ENCODE measurements at places on chromosomes 3 and 15.

DNA sequence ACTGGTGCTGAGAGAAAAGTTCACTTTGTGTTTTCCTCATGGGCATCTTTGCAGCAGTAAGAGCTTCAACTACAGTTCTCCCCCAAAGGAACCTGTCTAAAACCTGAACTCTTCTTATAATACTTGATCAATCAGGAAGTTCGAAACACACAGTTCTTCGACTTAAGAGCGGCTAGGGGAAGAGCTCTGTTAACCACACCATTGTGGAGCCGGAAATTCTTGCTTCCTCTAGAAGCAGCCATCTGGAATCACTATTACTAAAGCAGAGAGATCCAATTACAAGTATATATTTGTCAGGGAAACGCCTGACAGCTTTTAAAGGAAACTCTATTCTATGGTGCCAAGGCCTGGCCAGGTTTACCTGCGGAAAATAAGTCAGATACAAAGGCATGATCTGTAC, 337.3 kb upstream of the CBLB start:
- DNase-seq = peak; percentile 68

- DNase-seq = no peak
These were observed 8.0 kb downstream of the TRAK1 start for GRCh38 chr3:42099020-42099765.

DNA sequence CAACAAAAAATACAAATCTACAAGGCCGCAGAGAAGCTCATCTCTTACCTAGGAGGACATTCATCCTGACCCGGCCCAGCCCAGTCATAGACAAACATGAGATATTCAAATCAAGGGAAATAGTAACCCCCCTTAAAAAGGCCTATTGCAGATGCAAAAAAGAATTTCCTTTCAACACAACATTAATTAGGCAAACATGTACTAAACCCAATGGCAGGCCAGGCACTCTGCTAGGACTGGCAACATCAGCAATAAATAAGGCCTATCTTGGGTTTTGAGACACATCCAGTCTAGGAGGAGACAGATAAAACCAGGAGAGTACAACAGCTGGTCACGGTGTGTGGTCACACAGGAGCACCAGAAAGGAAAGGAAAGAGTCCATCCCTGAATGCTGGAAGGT, 61.4 kb downstream of the ADCY5 start:
- DNase-seq = no peak

DNA sequence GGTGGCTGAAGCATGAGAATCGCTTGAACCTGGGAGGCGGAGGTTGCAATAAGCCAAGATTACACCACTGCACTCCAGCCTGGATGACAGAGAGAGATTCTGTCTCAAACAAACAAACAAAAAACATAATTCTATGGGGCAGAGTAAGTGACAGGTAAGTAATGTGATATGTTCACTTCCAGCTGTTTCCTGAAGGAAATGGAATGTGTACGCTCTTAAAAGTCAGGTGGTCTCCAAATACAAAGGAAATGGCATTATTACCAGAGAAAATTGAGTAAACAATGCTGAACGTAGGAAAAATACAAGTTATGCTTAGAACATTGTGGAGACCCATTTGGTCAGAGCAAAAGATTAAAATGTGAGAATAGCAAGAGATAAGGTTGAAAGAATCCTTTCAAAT, 278.5 kb downstream of the SCAPER start:
- DNase-seq = no peak

DNA sequence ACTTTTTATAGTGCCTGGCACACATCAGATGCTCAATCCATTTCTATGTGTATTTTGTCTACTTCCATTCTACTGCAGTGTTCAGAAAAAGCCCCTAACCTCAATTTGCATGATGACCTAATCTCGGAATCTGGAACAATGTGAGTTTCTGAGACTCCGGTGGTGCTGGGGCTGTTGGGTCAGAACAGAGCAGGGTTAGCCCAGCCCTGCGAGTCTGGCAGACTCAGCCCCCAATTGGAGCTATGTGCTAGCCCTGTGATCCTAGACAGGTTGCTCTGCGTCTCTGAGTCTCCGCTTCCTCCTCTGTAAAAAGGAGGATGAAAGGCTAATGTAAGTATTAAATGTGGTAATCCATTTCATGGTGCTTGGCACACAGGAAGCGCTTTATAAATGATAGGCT, 95.0 kb upstream of the ICE2 start:
- DNase-seq = no peak

- peak; percentile 58 for DNase-seq
These were observed 67.7 kb downstream of the IGF2BP2 start for GRCh38 chr3:185757176-185757575.

- DNase-seq = no peak
These were observed 278.9 kb upstream of the ATP11B start for GRCh38 chr3:182514236-182514964.

GRCh38 chr15:63544258-63545026, 40.0 kb downstream of the USP3 start:
- no peak for DNase-seq

DNA sequence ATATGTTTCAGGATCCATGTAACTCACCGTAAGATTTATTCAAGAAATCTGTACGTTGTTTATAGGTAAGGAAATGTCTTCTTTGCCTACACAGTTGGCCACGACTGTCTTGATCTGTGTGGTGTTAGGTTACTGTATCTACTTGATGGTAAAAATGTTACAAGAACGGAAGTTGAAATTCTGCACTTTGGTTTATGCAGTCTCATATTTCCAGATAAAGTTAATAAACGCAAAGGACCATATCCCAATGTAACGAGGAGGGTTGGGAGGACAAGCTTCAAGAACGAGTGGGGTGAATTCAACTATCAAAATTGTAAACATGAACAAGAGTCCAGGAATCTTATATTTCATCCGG, 1.0 kb downstream of the USF3 start:
- DNase-seq = peak; percentile 35

DNA sequence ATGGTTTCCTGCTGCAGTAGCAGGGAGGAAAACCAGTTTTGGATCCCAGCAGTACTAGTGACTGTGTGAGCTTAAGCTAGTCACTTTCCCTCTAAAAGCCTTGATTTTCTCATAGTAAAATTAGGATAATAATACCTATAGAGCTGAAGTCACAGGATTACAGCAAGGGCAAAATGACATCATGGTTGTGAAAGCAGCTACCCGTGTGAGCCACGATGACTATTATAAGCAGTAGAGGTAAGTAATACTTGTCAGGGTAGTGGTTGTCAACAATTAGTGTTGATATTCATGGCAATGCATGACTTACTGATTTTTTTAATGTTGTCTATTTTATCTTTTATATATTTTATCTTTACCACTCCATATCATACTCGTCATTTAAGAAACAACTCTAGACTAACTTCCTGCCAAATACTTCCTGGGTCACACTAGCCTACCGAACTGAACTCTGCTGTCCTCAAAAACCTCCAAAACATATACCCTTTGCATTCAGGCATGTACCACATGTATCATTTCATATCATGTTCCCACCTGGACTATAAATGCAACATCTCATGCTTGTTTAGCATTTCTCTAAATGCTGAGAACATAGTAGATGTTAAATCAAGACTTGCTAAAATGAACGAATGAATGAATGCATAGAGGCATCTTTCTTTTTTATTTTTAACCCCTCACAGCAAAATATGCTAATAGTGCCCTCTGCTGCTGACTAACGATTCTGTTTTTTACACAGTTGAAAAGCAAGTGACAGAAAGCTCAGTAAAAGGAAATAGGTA, 172.6 kb downstream of the P3H2 start:
- DNase-seq = peak; percentile 48

DNA sequence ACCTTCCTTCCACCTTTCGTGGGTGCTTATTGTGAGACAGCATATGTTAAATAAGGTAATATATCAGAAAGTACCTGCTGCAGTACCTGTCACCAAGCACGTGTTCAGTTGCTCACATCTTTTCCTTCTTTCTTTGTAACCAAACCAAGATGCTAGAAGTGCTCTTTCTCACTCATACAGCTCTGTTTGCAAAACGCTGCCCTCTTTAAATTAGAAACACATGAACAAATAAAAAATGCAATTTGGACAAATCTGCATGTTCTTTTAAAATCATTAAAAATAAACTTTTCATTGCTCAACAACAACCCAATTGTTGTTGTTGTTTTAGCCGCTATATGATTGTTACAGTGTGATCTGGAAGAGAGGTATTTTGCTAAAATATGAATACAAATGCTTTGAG, 193.5 kb upstream of the ZBTB20 start:
- no peak for DNase-seq

GRCh38 chr15:36798366-36798765, 218.9 kb downstream of the CDIN1 start:
- DNase-seq = peak; percentile 90

GRCh38 chr3:8658306-8659212, 14.0 kb upstream of the SSUH2 start:
- DNase-seq = peak; percentile 46

DNA sequence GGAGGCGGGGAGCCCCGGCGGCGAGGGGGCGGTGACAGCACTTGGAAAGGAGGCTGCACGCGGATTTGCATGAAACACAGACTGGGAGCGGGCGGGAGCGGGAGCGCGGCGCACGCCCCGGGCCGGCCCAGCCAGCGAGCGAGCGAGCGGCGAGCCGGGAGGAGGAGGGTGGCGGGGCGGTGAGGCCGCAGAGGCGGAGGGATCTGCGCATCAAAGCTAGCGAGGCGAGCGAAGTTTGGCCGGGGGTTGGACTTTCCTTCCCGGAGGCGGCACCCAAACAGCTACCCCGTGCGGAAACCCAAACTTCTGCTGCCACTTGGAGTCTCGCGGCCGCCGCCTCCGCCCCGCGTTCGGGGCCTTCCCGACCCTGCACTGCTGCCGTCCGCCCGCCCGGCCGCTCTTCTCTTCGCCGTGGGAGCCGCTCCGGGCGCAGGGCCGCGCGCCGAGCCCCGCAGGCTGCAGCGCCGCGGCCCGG, at the start of gene SMAD3:
SMAD3 (plus strand) TSS at position 72 of the 475 bp plus-strand sequence. CDS start 553 bp downstream, outside the sequence.
- DNase-seq = peak; percentile 95

GRCh38 chr3:133856316-133856715, 39.4 kb downstream of the RAB6B start:
- DNase-seq = peak; percentile 53

DNA sequence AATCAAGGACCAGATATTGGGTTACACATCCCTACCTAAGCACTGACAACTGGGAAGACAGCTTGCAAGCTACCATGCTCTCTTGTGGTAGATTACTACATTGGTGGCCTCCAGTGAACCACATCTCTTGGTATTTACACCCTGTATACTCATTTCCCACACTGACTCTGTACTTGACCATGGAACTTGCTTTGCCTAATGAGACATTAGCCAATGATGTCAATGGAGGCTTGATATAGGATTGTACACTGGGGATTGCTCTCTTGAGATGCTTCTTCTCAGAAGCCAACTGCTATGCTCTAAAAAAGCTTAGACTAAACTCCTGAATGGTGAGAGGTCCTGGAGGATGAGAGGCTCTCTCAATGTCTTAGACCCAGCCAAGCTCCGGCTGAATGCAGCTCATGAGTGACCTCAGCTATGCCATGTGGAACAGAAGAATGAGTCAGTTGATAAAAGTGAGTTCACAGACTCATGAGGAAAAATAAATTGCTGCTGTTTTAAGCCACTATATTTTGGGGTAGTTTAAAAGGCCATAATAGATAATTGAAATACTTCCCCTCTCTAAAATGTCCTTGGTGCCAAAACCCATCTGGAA, 61.5 kb upstream of the GALNT15 start:
- DNase-seq = peak; percentile 85

GRCh38 chr15:51263726-51264125, 74.7 kb downstream of the CYP19A1 start:
- peak; percentile 9 for DNase-seq

DNA sequence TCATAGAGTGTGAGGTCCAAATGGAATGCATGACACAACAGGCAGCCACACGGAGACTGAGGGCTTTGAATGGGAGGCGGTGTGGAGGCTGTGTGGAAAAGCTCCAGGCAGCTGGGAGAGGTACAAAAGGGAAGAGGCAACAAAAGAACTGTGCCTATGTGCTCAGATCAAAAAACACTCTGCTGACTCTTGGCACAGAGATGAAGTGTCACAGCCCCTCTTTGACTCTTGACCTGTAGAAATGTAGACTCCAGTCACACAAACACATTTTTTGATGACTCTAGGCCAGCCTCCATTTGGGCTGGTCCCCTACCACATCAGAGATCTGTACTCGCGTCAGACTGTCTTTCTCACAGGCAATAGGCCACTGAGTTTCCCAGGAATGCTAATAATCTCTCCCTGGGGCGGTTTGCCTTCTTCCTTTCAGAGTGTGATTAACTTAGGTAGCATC, 456.0 kb downstream of the TUSC7 start:
- DNase-seq = peak; percentile 95

DNA sequence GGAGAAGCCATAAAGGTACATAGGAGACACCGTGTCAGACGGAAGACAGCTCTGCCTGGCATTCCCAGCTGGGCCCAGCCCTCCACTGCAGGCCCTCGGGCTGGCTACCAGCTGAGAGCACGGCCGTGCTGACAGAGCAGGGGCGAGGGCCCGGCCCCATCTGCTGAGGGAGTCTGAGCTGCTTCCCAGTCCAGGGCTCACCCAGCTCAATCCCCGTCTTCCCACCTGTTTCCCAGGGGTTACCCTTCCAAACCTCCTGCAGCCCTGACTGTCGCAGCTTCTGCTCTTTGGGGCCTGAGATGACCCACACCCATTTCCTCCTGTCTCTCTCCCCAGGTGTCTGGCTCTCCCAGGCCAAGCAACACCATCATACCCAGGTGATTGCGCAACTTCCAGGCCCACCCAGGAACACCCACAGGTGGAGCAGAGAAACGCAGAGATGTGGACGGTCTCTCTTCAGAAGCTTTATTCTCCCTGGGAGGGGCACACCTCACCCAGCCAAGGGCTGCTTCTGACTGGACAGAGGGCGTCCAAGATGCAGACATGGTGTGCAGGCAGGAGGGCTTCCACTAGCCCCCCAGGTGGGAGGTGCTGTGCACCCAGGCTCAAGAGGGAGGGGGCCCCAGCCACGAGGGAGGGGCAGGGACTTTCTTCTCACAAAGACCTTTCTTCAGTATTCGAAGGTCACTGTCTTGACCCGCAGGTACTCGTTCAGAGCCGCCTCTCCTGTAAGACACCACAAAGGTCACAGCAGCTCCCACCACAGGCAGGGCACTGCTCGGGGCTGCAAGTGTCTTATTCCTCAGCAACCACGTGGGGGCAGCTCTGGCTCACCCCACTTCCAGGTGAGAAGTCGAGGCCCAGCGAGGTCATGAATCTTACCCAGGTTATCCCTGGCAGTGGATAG, 19.4 kb upstream of the SLC41A3 start:
- no peak for DNase-seq

DNA sequence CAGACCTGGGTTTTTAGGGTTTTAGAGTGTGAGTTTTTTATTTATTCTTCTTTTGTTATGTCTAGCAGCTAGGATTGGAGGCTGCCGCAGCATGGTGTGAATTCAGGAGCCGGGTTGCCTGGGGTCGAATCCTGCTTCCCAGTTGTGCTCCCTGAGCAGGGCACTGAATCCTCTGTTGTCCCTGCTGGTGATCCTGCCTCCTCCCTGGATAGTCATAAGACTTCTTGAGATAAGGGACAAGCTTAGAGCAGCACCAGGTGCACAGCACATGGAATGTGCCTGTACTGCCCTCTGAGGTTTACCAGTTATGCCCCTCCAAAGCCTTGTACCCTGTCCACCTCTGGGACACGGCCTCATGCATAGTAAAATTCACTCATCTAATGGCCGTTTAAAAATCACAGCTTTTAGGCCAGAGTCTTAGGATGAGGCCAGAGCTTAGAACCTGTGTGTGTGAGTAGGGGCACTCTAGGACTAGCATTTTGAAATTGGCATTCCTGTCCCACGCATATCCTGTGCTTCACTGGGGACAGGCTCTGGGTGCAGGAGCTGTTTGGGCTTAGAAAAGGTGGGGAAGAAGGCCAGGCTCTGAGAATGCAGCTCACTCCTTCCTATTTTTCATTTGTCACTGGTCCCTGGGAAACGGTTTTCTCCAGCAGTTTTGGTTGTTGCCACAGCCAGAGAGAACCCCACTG, 47.7 kb downstream of the CHCHD6 start:
- no peak for DNase-seq

All from EH (cell line).